ENCODE measurements at places on chromosomes 1 and 21. TPM values are rescaled to one million over a fixed set of nuclear protein-coding genes. Genes with fewer than 3 reads are reported as not detected.

- DNase-seq, result no peak
These were observed 163.0 kb upstream of the EDN2 start for GRCh38 chr1:41647221-41648135.

DNA sequence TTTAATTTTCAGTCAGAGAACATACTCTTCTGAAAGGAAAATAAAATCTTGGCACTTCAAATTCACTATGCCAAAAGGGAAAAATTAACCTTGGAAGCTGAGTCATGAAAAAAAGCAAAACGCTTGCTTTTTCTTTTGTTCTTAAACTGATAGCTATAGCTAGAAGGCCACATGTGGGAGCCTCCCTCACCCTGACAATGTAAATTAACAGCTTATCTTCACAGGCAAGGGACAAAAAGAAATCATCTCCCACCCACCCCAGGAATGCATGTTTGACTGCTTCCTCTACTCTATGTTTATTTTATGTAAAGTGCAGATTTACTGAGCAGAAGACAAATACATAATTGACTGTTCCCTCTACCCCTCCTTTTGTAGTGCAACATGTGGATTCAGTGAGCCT, 38.0 kb downstream of the EBNA1BP2 start:
- DNase-seq, result no peak

Gene NTNG1
- not detected for total RNA-seq

DNA sequence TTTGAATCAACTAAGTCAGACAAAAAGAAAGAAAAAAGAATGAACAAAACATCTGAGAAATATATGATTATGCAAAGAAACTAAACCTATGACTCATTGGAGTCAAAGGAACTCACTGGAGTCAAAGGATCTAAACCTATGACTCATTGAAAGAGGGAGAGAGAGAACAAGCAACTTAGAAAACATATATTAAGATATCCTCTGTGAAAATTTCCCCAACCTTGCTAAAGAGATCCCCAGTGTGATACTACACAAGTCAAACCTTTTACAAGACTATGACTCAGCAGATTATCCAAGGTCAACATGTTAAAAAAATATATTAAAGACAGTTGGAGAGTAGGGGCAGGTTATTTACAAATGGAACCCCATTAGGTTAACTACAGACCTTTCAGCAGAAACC, 1538.3 kb downstream of the NCAM2 start:
- DNase-seq, result no peak

DNA sequence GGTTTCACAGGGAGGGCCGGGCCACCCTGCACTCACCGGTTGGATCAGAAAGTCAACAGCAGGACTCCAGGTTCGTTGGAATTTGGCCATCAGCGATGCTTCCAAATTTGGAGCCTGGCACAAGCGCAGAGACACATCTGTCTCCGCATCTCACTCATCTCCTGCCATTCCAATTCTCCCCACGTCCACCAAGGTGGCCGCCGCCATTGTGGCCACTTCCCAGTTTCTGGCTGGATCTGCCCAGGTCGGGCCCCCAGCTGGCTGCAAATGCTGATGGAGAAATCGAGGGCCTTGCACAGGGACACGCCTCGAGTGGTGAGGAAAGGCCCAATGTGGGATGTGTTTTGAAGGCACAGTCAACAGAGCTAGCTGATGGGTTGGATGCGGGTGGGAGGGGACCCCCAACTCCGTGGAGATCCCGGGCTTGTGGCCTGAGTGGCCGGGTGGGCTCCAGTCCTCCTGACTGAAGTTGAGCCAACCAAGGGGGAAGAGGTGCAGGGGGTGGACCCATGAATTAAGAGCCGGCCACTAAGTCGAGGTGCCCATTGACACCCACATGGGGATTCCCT, 102.7 kb downstream of the CRYAA start:
- no peak for DNase-seq

DNA sequence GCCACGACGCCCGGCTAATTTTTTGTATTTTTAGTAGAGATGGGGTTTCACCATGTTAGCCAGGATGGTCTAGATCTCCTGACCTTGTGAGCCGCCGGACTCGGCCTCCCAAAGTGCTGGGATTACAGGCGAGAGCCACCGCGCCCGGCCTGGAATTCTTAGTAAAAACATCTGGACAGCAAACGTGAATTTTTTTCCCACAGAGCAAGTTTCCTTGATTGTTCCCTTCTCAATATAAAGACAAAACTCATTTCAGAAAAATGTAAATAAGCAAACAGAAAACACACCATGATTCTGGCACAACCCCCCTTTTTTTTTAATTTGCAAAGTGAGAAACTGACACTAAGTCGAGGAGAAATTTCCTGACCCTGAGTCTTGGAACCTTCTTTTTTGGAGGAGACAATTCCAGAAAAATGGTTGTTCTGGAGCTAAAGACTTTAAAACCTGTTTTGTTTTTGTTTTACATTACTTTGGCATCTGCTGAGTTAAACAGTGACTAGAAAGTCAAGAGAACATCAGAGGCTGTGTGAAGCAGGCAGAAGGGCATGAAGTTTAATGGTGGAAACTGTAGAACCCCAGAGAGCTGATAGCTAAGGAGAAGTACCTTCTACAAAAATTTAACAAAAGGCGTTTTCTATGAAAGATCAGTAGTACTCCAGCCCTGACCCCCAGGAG, 10.3 kb upstream of the HMGCS2 start:
- DNase-seq, result no peak

DNA sequence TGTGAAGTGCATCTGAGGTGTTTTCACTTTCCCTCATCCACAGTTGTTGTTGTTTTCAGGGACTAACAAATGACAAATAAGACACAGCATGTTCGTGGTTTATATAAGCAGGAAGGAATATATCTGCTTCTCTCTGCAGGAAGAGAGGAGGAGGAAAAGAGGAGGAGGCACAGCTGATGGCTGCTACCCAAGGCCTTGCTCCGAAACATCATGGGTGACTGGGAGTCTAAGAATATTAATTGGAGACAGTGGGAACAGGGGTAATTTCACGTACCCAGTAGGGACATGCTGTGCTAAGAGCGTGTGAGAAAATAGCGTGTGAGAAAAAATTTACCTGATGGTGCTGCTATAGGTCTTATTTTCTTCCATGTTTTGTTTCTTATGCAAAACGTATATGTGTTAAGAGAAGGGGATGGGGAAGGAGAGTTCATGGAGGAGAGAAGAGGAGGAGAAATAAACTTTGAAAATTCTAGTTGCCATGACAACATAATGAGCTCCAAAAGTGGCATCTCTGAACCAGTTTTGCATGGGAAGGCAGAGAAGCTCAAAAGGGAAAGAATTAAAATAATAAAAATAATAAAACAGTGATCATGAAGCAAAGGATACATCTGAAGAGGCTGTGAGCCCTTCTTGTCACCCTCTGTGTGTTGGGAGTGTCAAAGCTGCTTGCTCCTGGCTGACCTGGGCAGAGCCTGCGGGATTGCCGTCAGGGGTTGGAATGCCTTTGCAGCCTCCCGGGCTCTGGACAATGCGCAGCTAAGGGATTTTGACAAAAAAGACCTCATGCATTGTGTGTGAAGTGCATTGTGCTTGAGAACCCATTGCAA, 192.0 kb downstream of the CACNA1E start:
- DNase-seq, result no peak

Gene AIRE
- total RNA-seq, result 0.75 TPM

DNA sequence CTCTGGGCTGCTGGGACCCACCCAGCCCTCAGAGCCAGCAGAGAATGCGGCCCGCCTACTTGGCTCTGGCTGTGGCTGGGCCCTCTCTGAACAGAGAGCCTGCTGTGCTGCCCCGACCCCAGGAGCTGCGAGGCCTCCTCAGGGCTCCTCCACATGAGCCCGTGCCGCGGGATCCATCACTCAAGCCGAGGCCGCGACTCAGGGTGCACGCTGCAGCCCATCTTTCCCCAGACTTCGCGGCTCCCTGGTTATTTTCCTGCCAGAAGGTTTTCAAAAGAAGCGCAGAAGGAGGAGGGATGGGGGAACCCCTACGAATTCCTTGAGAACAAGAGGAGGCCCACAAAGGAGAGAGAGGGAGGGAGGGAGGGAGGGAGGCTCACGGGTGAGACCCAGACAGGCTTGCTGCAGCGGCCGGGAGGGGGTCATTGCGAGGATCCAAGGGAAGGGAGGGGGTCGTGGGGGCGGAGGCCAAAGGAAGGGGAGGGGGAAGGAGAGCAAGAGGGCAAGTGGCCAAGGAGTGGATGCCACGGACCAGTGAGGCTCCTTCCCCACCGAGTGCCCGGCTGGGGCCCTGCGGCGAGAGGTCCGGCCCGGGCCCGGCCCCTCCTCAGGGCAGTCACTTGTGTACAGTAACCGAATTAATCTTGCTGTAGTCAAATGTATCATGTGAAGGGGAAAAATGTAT, 146.8 kb downstream of the CASZ1 start:
- no peak for DNase-seq

Gene ILDR2
- not detected for total RNA-seq

GRCh38 chr1:210655511-210655910, 326.8 kb downstream of the HHAT start:
- DNase-seq, result no peak

GRCh38 chr1:194829492-194829891, 1643.1 kb upstream of the B3GALT2 start:
- DNase-seq, result no peak

- no peak for DNase-seq
These were observed 265.1 kb upstream of the CAMK1G start for GRCh38 chr1:209318181-209319056.

DNA sequence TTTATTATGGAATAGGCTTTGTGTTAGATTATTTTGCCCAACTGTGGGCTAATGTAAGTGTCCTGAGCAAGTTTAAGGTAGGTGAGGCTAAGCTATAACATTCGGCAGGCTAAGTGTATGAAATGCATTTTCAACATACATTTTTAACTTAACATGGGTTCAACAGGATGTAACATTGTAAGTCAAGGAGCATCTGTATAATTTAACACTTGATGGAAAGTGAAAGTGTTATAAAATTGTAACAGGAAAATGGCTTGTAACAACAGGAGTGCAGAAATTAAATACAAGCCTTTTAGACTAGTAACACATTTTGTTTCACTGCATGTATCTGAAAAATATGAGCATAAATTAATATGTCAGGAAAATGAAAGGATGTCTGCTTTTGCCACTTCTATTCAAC, 42.3 kb downstream of the B3GALNT2 start:
- no peak for DNase-seq

Gene LZIC
- total RNA-seq, result 3.7 TPM

DNA sequence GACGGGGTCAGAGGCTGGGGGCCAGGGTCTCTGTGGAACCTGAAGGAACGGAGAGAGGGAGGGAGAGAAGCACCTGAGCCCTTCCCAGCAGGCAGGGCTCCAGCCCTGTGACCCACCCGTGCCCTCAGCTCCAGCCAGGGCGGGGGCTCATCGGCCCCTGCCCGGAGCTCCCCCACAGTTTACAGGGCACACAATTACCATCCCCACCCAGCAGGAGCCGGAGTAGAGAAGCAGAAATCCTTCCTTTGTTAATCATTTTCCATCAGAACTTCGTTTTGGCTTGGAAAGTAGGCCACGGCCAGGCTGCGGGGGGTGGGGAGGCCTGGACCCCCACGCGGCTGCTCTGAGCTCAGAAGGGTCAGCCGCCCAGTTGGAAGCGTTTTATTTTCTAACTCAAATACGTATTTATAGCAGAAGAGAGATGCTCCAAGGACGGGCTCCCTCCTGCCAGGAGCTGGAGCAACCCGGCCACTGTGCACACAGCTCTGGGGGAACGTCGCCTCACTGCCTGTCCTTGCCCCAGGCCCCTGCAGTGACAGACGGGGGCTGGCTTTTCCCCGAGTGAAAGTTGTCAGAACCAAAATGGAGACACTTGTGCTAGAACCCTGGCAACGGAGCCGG, 42.7 kb upstream of the ADARB1 start:
- DNase-seq, result no peak

DNA sequence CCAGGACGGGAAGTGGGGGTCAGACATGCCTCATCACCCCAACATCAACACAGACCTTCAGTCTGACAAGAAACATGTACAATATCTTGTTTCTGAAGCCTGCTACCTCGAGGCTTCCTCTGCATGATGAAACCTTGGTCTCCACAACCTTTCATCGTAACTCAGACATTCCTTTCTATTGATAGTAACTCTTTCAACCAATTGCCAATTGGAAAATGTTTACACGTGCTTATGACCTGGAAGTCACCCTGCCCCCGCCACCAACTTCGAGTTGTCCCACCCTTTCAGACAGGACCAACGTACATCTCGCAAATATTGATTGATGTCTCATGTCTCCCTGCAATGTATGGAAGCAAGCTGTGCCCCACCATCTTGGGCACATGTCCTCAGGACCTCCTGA, 159.5 kb downstream of the ETS2 start:
- DNase-seq, result no peak

- DNase-seq, result no peak
These were observed 20.6 kb downstream of the TUT4 start for GRCh38 chr1:52532247-52532646.

Gene SH2D5
- not detected for total RNA-seq

GRCh38 chr1:47931395-47931794, 65.8 kb downstream of the TRABD2B start:
- DNase-seq, result no peak

Gene SPRR3
- total RNA-seq, result 0.53 TPM

- no peak for DNase-seq
These were observed 5.1 kb upstream of the PIGV start for GRCh38 chr1:26782521-26783212.

Gene MTARC2
- 23.7 TPM for total RNA-seq

Gene NTRK1
- total RNA-seq, result not detected

GRCh38 chr1:32240140-32240951, 6.7 kb upstream of the FAM167B start:
- DNase-seq, result peak; percentile 51

Gene HPDL
- not detected for total RNA-seq
